ENCODE measurements at places on chromosomes 11 and 22.

DNA sequence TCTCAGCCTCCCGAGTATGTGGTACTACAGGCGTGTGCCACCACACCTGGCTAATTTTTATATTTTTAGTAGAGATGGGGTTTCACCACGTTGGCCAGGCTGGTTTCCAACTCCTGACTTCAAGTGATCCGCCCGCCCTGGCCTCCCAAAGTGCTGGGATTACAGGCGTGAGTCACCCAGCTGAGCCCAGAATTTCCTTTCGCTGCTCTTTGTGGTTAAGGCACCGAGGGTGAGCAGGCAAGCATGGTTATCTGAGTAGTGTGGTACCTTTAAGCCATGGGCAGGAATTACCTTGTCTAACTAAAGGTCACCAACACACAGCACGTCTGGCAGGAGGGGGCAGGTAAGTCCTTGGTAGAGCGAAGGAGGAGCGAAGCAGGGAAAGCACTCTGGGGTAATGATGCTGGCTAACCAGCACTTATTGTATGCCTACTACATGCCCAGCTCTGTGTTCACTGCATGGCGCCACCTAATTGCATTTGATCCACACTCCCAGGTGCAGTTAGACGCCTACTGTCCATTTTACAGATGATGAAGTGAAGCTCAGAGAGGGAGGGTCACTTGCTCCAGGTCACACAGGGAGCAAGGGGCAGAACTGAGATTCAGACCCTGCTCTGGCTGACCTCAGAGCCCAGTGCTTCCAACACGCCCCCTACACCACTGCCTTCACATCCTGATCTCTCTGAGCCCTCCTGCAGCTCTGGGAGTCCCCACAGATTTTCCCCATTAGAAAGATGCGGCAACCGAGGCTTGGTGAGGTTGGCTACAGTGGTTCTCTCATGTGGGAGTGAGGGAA, 45.7 kb downstream of the TRIOBP start:
- no peak for DNase-seq

DNA sequence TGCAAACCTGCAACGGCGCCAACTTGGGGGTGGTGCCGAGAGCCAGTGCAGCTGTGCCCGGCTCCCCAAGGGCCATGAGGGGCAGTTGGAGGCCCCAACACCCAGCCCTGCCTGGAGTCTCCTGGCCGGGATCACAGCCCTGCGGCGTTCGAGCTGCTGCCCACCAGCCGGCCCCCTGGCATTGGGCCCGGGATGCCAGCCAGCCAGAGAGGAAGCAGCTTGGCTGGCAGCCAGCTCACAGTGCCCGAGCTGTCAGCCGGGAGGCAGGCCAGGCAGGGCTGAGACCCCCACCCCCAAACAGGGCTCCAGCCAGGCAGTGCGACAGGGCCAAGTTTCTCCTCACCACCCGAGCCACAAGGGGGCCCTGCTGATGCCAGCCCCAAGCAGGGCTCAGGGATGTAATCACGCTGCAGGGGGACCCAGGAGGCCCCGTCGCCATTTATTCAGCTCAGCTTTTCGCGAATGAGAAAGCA, 26.0 kb upstream of the TCF20 start:
- no peak for DNase-seq

DNA sequence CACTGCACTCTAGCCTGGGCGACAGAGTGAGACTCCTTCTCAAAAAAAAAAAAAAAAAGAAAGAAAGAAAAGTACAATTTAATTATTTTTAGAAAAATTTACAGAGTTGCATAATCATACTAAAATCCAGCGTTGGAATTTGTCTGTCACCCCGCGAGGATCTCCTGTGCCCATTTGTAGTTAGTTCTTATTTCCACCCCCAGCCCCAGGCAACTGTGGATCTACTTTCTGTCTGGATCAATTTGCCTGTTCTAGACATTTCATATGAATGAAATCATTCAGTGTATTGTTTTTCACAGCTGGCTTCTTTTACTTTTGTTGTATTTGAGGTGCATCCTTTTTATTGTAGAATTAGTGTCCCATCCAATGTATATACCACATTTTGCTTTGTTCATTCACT, 102.6 kb upstream of the RASSF10 start:
- DNase-seq = no peak

- DNase-seq = no peak
These were observed 189.8 kb downstream of the SNX19 start for GRCh38 chr11:130726234-130727037.

- no peak for DNase-seq
These were observed 77.2 kb downstream of the TMPRSS5 start for GRCh38 chr11:113628912-113629311.

DNA sequence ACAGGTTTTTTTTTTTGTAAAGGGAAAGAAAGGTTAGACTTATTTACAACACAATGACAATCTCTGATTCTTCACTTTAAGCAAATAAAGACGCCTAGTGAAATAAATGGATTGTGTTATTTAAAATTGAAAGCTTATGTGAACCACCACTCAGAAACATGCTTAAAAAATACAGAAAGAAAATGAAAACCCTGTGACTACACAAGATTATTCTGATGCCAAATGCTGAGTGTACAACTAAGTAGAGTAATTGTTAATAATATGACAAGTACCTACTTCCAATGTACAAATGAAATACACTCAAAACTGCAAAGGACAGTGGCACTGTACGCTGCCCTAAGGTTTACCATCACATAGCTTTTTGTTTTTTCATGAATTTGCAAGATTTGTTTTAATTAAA, 1.0 kb downstream of the BLID start:
- no peak for DNase-seq

- no peak for DNase-seq
These were observed 63.0 kb downstream of the PTPRJ start for GRCh38 chr11:48043111-48043990.

Data from activated CD4-positive, alpha-beta T cell treated with anti-CD3 and anti-CD28 coated beads, Interleukin-2, amount 50 U/mL, for 4 hours (primary cell).